ENCODE measurements at places on chromosomes 6 and 20.

DNA sequence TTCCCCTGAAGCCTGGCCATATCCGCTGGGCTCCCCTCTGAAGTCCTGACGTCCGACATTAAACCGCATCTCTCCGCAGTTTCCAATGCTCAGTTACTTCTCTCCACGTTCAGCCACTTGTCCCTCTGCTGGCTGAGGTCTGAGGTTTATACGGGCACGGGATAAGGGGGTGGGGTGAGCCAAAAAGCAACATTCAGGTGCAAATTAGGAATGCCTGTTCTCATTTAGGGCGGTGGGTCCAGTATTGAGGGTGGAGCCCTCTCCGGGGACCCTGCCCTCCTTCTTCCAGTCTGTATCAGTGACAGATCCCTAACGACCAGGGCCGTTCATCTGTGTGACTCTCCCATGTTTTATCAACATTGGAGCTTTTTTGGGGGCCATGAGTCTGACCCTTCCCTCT, 1454.4 kb downstream of the HACE1 start:
- DNase-seq, result no peak

DNA sequence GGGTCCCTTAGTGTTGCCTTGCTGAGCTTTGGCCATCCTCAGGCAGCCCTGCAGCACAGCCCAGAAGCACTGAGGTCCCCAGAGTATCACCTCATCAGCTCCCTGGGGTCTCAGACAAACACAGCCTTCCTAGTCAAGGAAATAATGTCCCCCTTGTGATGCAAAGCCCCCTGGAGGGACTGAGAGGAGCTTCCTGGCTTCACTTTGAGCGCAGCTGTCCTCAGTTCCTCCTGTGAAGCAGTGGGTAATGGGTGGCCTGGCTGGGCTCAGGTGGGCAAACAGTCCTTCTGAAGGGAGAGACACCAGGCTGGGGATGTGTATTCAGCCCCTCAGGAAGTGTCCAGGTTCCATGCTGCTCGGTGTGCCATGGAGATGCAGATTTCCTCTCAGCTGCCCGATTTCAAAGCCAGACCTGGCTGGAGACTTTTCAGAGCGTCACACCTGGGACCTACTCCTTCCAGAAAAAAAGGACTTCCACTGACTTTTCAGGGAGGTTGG, 79.2 kb upstream of the FOXA2 start:
- no peak for DNase-seq

- no peak for DNase-seq
These were observed 16.0 kb upstream of the TRIM38 start for GRCh38 chr6:25946631-25947030.

GRCh38 chr6:2765896-2766766, 938 bp downstream of the WRNIP1 start:
- DNase-seq, result peak; percentile 12

DNA sequence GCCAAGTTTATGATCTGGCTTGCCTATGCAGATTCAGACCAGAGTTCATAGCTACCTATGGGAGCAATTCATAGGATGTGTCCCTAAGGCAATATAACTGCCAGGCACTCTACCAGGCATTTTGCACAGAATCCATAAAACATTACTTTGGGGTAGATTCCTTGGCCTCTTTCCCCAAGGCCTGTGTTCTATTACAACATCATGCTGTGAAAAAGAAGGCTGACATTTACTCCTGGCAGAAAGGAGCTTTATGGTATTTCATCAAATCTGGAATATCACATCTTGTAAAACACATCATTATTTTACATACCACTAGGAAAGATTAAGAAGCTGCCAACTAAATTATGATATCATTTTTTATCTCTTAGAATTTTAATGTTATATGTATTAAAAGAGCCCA, 287.0 kb upstream of the MARCKS start:
- DNase-seq, result no peak

DNA sequence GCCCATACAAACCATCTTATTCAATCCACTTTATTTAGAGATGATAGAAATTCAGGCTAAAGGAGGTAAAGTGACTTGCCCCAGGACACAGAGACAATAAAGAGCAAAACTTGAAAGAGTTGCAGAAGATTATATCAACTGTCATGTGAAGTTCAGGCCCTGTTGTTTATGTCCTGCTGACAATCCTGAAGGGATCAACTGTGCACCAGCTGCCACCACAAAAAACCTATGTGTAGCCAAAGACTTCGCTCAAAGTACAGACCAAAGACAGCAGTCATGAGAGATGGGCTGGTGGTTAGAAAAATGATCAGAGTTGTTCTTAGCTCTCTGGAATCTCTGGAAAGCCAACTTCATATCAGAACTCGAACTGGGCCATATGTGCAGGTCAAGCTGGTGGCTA, 16.0 kb upstream of the CITED2 start:
- DNase-seq, result no peak
